ENCODE measurements at places on chromosomes 13 and 19.

DNA sequence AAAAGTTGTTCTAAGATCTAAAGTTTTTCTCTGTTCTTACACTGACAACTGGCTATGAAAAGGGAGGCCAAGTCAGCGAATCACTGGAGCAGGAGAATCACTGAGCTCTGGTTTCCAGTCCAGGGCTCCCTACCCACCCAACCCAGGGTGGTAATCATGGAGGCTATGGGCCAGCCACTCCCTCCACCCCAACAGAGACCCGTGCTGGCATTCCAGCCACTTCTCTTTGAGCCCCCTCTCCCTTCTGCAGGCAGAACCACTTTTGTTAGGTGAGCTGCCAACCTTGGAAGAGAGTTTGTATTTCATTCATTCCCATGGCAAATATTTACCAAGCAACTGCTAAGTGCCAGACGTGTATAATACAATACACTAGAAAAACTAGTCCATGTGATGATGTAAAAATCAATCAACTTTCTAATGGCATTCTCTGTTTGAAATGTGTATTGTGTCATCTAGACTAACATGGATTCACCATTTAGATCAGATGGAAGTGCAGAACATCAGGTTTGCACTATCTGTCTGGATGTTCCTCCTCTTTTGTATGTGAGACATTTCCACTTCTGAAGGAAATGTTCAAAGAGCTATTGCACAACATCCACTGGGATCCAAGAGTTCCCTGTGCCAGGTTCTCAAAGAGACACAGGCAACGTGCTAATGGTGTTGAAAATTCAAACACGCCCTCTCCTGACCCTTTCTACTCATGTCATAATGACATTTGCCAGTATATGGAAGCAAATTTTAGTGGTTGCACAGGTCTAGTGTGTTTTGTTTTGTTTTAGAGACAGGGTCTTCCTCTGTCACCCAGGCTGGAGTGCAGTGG lies 5.3 kb downstream of the MLNR start:
- peaks cover 19% of the 10 kb centered on the region for H3K27me3 ChIP-seq
- H3K4me3 ChIP-seq, result no peak overlapping the region
- peaks cover 8% of the 10 kb centered on the region for H3K4me1 ChIP-seq
- no peak for DNase-seq

GRCh38 chr13:98158172-98158899 lies 15.4 kb downstream of the FARP1 start:
- H3K36me3 ChIP-seq, result no peaks in the 10 kb centered on the region
- H3K4me3 ChIP-seq, result no peak overlapping the region
- no peaks in the 10 kb centered on the region for H3K27me3 ChIP-seq
- H3K27ac ChIP-seq, result no peak overlapping the region

DNA sequence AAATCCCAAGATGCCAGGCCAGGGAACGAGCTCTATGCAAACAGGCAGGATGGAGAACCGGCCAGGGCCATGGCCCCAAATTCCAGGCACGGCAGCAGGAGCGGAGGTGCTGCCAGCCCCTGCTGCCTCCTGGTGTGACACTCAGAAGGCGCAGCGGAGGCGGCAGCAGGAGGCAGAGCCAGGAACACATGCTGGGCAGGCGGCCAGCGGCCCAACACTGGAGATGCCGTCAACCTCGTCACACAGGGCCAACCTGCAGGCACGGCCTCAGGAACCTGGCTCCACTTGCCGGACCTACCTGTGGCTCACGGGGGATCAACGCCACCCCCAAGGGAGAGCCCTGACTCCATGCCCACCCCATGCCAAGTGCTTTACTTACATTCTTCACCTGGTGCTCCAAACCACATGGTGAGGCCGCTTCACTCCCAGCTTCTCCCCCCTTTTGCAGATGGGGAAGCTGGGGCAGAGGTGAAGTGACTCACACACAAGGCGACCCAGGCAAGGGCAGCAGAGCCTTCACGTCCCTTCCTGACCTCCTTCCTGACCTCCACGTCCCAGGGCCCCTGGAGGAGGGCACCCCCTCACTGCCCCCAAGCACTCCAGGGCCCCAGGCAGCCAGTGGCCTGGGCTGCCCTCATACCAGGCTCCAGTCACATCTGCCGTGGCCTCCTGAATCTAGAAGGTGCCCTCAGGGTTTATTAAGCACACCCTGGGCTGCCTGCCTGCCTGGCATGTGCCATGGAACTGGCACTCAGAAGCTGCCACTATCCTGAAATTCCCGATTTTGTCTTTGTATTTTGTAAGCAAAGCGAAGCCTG lies 43.5 kb downstream of the GGACT start:
- no peak overlapping the region for H3K27ac ChIP-seq
- no peak overlapping the region for H3K4me3 ChIP-seq
- no peaks in the 10 kb centered on the region for H3K4me1 ChIP-seq
- H3K27me3 ChIP-seq, result no peaks in the 10 kb centered on the region
- no peaks in the 10 kb centered on the region for H3K36me3 ChIP-seq
- DNase-seq, result no peak

- H3K4me3 ChIP-seq, result no peak overlapping the region
- H3K27me3 ChIP-seq, result no peaks in the 10 kb centered on the region
- peaks cover 31% of the 10 kb centered on the region for H3K4me1 ChIP-seq
- no peak for DNase-seq
These were observed 43.3 kb downstream of the CRYL1 start for GRCh38 chr13:20482275-20482761.

DNA sequence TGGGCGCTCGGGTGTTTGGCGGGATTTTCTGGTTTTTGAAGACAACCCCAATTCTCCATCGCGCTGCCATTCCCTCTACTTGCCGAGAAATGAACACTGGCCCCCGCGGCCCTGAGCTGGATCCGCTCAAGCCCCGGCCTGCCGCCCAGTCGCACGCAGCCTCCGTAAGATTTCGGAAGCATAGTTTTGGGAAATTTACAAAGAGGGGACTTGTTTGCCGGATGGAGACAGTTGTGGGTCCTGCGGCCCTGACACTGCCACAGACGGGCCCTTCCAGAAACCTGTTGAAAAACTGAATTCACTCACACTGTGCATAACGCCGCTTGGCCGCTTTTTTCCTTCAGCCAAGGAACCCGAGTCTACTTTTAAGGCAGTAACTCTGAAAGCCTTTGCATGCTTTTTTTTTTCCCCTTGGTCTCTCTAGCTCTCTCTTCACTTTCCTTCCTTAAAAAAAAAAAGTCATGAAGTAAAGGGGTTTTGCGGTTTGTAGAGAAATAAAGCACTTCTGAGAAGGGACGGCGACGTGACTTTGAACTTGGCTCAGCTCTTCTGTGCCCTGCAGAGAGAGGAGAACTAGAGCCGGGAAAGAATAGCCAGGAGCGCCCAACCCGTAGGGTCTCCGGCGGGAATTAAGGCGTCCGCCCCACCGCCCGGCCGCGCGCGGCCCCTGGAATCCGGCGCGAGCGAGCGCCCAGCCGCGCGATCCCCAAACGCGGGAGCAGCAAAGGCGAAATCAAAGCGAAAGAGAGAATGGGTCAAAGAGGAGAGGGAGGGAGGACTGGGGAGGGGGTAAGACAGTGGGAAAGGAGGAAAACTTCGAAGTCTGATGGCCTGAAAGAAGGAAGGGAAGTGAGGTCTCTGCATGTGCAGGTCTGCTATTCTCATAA lies 3.4 kb upstream of the ZIC2 start:
- H3K27ac ChIP-seq, result no peak overlapping the region
- H3K27me3 ChIP-seq, result peaks cover 99% of the 10 kb centered on the region
- peaks cover 27% of the 10 kb centered on the region for H3K4me1 ChIP-seq
- H3K4me3 ChIP-seq, result no peak overlapping the region
- DNase-seq, result no peak

DNA sequence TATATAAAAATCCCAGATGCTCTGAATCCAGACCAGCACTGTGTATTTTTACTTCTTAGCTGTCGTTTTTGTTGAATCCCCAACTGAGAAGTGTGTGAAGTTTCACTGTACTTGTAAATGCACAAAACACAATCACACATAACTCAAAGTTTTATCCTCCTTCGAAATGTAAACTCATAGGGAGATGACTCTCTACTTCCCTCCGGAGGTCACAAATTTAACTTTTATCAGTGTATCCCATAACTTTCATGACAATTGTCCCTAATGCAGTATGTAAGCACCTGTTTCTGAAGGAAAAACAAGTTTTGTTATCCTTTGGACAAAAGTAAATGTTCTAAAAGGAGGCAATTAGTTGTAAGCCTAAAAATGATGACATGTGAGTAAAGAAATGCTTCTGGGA lies 665.0 kb upstream of the SLITRK6 start:
- no peaks in the 10 kb centered on the region for H3K27me3 ChIP-seq
- DNase-seq, result no peak
- no peak overlapping the region for H3K27ac ChIP-seq
- no peaks in the 10 kb centered on the region for H3K4me1 ChIP-seq
- no peaks in the 10 kb centered on the region for H3K36me3 ChIP-seq

DNA sequence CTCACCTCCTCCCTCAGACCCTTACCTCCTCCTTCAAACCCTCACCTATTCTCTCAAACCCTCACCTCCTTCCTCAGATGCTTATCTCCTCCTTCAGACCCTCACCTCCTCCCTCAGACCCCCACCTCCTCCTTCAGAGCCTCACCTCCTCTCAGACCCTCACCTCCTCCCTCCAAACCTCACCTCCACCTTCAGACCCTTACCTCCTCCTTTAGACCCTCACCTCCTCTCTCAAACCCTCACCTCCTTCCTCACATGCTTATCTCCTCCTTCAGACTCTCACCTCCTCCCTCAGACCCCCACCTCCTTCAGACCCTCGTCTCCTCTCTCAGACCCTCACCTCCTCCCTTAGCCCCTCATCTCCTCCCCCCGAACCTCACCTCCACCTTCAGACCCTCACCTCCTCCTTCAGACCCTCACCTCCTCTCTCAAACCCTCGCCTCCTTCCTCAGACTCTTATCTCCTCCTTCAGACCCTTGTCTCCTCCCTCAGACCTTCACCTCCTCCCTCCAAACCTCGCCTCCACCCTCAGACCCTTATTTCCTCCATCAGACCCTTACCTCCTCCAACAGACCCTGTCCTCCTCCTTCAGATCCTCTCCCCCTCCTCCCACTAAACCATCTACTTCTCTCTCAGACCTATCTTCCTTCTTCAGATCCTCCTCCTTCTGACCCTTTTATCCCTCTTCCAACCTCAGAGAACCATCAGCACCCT lies 2.5 kb upstream of the BCL3 start:
- H3K4me3 ChIP-seq, result no peak overlapping the region
- peaks cover 61% of the 10 kb centered on the region for H3K27me3 ChIP-seq
- peaks cover 3% of the 10 kb centered on the region for H3K36me3 ChIP-seq
- DNase-seq, result no peak
- H3K27ac ChIP-seq, result peak overlapping the region; percentile 71

- no peaks in the 10 kb centered on the region for H3K4me1 ChIP-seq
- H3K36me3 ChIP-seq, result no peaks in the 10 kb centered on the region
- H3K27me3 ChIP-seq, result no peaks in the 10 kb centered on the region
- no peak overlapping the region for H3K4me3 ChIP-seq
- no peak for DNase-seq
These were observed 1031.0 kb upstream of the PCDH9 start for GRCh38 chr13:68261105-68261504.

GRCh38 chr19:3617463-3617862 lies 9.1 kb downstream of the CACTIN start:
- H3K27ac ChIP-seq, result peak overlapping the region; percentile 42
- peaks cover 22% of the 10 kb centered on the region for H3K4me1 ChIP-seq
- peaks cover 83% of the 10 kb centered on the region for H3K36me3 ChIP-seq
- peak; percentile 56 for DNase-seq
- no peak overlapping the region for H3K4me3 ChIP-seq
- H3K27me3 ChIP-seq, result no peaks in the 10 kb centered on the region

- no peaks in the 10 kb centered on the region for H3K27me3 ChIP-seq
- no peak for DNase-seq
- H3K4me1 ChIP-seq, result no peaks in the 10 kb centered on the region
These were observed 365.0 kb upstream of the NBEA start for GRCh38 chr13:34577051-34577450.

GRCh38 chr13:23842406-23842805 lies 46.8 kb downstream of the MIPEP start:
- H3K27ac ChIP-seq, result no peak overlapping the region
- DNase-seq, result no peak
- no peak overlapping the region for H3K4me3 ChIP-seq
- H3K36me3 ChIP-seq, result no peaks in the 10 kb centered on the region
- H3K27me3 ChIP-seq, result no peaks in the 10 kb centered on the region

DNA sequence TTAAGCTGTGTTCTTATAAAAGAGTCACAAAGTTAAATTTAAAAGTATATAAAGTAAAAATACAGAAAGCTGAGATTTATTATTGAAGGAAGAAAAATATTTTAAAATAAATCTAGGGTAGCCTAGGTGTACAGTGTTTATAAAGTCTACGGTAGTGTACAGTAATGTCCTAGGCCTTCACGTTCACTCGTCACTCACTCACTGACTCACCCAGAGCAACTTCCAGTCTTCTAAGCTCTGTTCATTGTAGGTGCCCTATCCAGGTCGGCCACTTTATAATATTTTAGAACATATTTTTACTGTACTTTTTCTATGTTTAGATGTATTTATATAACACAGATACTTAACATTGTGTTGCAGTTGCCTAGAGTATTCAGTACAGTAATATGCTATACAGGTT lies 47.4 kb downstream of the NDFIP2 start:
- no peaks in the 10 kb centered on the region for H3K27me3 ChIP-seq
- no peaks in the 10 kb centered on the region for H3K36me3 ChIP-seq
- H3K27ac ChIP-seq, result no peak overlapping the region
- no peaks in the 10 kb centered on the region for H3K4me1 ChIP-seq
- no peak overlapping the region for H3K4me3 ChIP-seq
- DNase-seq, result no peak

- no peaks in the 10 kb centered on the region for H3K4me1 ChIP-seq
- no peak overlapping the region for H3K27ac ChIP-seq
- H3K4me3 ChIP-seq, result no peak overlapping the region
- no peaks in the 10 kb centered on the region for H3K27me3 ChIP-seq
- DNase-seq, result no peak
These were observed 203.4 kb upstream of the MIR17HG start for GRCh38 chr13:91144054-91144453.

DNA sequence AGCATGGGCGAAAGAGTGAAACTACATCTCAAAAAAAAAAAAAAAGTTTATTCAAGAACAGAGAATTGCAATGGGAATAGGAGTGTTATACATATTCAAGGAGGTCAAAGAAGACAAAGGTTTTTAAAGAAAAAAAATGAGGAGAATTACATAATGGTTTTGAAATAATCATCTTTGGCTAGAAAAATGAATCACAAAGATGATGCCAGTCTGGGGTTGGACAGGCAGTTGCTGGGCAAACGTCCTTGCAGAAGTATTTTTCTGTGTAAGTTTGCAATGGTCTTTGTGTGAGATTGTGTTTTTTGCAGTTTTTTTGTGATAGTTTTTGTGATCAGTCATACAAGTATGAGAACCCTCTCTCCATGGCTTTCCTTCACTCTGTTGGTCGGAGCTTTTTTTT lies 23.7 kb downstream of the LYPD3 start:
- peaks cover 8% of the 10 kb centered on the region for H3K4me1 ChIP-seq
- H3K4me3 ChIP-seq, result no peak overlapping the region
- no peak overlapping the region for H3K27ac ChIP-seq
- no peaks in the 10 kb centered on the region for H3K27me3 ChIP-seq
- H3K36me3 ChIP-seq, result no peaks in the 10 kb centered on the region

- no peak overlapping the region for H3K27ac ChIP-seq
- no peak overlapping the region for H3K4me3 ChIP-seq
- DNase-seq, result no peak
- no peaks in the 10 kb centered on the region for H3K36me3 ChIP-seq
These were observed 79.8 kb upstream of the NBEA start for GRCh38 chr13:34862311-34862710.

- DNase-seq, result no peak
- no peaks in the 10 kb centered on the region for H3K27me3 ChIP-seq
- no peak overlapping the region for H3K4me3 ChIP-seq
- H3K27ac ChIP-seq, result no peak overlapping the region
- peaks cover 3% of the 10 kb centered on the region for H3K4me1 ChIP-seq
These were observed 1.9 kb downstream of the NHLRC3 start for GRCh38 chr13:39040206-39040605.
